ENCODE measurements at places on chromosomes 1 and 21.

- no peak for DNase-seq
Observed at GRCh38 chr1:220702733-220703270, 12.6 kb downstream of the C1orf115 start.

DNA sequence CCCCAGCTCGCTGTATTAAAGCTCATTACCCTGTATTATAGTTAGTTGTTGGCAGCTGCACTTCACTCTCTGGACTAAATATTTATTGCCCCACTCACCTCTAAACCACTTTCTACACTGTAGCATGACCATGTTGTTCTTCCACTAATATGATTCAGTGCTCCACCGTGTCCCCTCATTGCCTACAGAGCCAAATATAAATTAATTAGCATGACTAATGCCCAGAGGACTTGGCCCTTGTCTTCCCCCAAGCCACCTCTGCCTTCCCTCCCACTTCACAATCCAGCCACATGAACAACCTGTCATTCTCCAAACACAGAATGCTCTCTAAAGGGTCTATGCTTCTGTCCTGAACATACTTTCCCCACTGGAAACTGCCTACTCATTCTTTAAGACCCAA, 276.5 kb downstream of the PLPP3 start:
- no peak for DNase-seq

DNA sequence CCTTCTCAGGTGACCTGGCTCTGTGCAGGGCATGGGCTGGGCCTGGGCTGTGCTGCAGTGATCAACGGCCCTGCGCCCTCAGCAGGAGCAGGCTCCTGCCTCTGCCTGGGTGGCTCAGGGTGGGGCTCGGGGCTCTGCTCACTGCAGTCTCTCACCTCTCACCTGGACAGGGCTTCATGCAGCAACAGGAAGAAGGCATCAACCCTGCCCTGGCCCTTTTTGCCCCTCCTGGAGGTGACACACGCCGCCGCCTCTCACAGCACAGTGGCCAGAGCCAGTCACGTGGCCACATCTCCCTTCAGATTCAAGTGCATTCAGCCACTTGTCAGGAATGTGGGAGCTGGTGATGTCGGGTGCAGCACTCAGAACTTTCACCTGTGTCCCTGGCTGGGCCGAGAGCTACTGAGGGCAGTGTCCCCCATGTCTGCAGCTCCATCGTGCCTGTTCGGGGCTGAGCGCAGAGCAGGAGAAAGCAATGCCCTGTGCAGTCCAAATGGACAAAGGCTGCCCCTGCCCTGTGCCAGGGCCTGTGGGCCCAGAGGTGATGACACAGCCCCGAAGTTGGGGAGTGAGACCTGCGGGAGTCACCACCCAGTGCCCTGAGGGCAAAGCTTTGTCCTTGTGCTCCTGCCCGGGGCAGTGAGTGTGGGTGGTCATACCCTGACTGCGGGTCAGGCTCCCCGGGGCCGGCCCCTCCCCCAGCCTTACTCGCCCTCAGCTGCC, 314.0 kb downstream of the PTPRU start:
- DNase-seq: no peak

GRCh38 chr1:98467586-98467985, 193.9 kb upstream of the SNX7 start:
- DNase-seq: no peak

GRCh38 chr1:110859062-110859461, 13.9 kb upstream of the CD53 start:
- DNase-seq: no peak

- DNase-seq: no peak
Observed at GRCh38 chr1:62057641-62058290, 136.9 kb upstream of the L1TD1 start.

- no peak for DNase-seq
Observed at GRCh38 chr21:44901391-44902074, 19.2 kb downstream of the ITGB2 start.

DNA sequence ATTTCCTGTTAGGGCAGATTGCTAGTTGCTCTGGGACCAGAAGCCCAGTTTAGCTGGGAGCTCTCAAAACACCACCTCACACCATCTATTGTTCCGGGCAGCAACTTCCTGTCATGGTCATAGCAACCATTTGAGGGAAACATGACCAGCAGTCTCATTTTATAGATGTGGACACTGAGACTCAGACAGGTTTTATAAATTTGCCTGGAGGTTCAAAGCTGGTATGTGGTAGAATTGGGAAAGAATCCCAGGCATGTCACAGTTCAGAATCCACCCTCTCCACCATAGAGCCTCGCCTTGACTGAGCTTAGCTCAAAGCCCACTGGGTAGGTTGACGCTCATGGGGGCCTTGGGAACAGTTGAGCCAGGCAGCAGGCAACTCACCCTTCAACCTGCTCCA, 14.0 kb upstream of the TRIM67 start:
- no peak for DNase-seq

- DNase-seq: peak; percentile 38
Observed at GRCh38 chr1:223363856-223364684, at the start of gene SUSD4. SUSD4 (minus strand) TSS chr1:223364176; CDS start chr1:223363425, 751 bp downstream.

DNA sequence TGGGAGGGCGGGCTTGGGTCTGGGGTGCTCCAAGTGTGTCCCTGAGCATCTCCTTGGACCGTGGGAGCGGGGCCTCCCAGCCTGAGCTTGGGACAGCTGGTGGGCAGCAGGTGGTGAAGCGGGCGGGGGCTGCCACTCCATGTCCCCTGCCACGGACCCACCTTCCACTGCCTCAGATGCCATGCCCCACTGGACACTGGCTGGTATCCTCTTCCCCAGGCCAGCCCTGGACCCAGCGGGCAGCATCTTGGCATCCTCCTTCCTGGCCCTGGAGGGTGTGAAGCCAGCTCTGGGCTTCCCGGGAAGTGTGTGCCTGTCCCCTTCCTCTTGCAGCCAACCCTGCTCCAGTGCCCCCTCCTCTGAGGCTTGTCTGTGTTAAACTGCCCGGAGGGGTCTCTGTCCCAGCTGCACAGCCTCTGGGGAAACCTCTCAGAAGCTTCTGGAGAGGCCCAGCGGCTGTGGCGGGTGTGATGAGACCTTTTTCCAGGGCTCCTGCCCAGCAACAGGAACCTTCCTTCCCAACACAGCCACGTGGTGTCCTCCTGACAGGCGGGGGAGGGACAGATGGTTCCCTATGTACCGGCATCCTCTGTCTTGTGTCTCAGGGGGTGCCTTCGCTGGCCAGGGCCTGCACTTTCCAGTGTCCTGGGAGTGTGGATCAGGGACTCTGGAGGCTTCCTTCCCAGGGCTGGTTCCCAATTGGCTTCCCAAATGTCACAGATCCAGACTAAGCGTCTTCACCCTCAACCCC, 81.6 kb upstream of the DISP3 start:
- DNase-seq: no peak

GRCh38 chr1:107450899-107451664, 310.2 kb downstream of the NTNG1 start:
- DNase-seq: no peak

GRCh38 chr1:197973206-197973605, 56.0 kb downstream of the LHX9 start:
- no peak for DNase-seq

DNA sequence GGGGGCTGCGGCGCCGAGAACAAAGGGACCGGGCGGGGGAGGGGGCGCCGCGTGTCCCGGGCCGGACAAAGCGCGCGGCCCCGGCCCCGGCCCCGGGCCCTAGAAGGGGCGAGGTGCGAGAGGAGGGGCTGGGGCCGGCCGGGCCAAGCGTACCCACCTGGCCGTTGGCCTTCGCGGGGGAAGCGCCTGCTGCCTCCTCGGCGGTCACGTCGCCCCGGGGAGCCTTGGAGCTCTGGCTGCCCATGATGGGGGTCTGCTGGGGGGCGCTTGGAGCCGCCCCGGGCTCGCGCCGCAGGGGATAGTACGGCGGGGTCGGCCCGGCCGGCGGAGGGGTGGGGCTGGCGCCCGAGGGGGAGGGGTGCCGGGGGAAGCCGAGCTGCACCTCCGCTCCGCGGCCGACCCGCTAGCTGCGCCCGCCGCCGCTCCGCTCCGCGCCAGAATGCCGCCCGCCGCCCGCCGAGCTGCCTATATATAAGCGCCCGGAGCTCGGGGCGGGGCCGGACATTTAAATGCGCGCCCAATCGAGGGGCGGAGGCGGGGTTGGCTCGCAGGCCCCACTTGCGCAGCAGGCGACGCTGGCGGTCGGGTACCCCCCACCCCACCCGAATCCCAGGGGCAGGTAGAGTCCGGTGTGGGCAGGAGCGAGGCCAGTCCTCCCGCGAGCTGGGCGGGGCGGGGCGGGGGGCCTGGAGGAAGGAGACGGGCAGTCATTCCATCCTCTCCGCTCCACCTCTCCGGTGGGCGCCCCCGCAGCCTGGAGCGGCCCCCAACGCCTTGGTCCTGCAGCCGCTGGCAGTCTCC, at the start of gene MARCKSL1:
MARCKSL1 (minus strand) TSS at position 444 of the 801 bp plus-strand sequence; CDS start at position 244, 200 bp downstream.
- DNase-seq: peak; percentile 73

GRCh38 chr1:179095377-179095776, 13.5 kb downstream of the TOR3A start:
- no peak for DNase-seq

DNA sequence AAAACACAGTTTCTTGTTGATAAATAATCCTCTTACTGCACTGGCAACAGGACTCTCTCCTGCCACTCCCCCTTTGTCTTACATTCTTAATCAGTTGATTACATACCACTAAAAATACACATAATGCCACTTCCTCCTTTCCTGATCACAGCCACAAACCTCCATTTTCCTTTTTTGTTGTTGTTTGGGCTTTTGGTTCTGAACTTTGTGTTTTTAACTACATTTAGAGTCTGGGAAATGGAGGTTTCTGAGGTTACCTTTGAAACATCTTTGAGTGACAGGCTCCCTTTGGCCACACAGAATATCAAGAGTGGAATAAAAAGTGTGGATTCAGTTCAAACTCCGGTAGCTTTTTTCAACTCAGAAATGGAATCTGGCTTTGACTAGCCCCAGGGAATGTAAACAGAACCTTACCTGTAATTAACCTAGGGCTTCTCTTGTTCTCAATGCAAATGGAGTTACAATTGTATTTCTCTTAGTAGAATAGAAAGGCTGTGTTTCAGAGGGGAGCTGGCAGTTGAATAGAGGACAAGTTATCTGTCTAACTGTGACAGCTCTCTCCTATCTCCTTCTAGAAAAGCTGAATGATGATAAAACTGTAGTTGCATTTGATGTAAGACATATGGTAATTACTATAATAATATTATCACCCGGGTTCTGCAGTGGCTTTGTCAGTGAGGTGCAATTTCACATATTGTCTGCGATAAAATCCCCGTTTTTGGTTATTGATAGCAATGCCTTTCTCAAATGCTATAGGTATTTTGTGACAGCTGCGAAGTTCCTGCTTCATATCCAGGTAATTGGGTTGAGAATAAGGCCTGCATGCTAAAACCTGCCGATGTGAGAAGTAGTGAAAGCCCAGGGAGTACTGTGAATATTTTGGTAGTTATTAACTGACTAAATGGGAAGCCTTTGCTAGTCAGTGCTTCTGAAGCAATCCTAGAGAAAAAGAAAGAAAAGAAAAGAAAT, 66.9 kb downstream of the ST6GALNAC5 start:
- DNase-seq: no peak

- DNase-seq: no peak
Observed at GRCh38 chr1:170671629-170671963, 7.7 kb downstream of the PRRX1 start.

DNA sequence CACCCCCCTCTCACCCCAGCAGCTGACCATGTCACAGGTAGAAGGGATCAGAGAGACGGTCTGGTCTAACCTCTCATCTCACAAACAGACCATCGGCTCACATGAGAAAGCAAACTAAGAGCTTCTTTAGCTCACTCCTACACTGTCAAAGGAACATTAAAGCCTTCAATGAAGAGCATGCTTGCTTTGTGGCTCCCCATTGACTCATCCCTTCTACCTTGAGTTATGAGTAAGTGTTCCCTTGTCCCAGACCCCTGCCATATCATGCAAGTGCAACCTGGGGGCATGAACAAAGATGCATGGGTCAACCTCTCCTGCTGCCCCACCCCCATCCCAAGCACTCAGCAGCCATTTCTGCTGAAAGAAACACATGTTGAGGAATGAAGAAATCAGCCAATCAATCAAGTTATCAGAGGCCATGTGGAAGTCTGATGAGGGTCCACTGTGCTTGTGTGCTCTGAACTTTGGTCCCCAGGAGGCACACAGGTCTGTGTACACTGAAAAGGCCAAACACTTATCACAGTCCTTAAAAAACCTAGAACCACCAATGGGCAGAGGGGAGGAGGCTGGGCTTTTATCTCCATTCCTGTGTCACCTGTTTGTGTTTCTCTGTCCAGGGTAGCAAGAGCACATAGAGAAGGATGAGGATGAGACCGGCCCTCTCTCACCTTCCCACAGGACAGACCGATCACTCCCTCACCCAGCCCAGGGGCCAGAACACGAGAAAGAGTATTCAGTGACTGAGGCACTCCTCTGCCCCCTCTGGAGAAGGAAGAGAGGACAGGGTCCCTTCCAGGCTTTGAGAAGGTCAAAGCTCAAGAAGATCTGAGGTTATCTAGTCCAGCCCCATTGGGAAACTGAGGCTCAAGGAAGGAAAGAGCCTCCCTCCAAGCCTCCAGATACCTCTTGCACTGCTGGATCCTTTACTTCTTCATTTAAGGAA, 9.5 kb downstream of the ETNK2 start:
- DNase-seq: no peak
